ENCODE measurements at places on chromosomes 7 and 10.

DNA sequence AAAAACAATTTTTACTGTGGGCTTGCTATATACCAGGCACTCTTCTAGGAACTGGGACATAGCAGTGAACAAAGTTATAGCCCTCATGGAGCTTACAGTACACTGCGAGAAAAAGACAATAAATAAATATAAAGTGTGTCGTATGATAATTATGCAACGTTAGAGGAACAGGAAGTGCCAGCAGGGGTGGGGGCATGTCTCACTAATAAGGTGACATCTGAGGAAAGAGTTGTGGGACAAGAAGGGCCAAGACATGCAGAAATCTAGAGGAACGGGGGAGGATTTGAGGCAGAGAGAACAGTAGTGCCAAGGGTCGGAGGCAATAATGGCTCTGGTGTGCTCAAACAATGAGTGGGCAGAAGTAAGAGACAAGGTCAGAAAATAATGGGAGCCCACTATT, 52.8 kb downstream of the LMBR1 start:
- DNase-seq: no peak

- DNase-seq: no peak
Observed at GRCh38 chr10:2851566-2851965, 215.8 kb upstream of the PFKP start.

DNA sequence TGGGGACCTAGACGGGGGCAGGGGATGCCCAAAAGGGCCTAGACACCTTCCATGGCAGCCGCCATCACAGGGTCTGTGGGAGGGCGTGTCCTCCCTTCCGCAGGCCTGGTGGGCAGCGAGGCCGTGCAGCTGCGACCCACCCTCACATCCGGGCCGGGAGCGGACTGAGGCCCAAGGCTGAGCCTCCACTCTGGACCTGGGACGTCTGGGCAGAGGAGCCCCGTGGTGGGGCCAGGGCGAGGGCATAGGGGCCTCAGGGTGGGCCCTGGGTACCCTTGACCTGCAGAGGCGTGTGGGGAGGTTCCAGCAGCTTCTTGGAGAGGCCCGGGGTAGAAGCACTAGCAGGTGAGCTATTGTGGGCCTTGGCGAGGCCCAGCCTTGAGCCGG, 49.2 kb downstream of the PWWP2B start:
- DNase-seq: no peak

- DNase-seq: no peak
Observed at GRCh38 chr7:75628055-75628454, 110.7 kb downstream of the HIP1 start.

DNA sequence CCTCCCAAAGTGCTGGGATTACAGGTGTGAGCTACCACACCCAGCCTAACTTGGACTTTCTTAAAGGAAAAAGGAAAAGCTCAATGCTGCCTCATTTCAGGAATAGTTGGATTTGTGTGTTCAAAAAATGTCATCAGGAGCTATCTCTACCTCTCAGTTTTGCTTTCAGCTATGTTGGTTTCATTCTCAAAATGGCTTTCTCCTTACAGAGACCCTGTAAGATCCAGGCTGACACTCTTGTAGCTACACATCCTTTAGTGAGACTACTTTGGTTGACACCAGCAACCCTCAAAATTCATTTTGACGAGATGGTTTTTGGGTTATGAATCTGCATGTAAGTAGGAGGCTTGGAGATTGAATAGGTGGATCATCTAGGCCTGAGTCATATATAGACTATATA, 269.7 kb upstream of the SORCS1 start:
- DNase-seq: no peak

DNA sequence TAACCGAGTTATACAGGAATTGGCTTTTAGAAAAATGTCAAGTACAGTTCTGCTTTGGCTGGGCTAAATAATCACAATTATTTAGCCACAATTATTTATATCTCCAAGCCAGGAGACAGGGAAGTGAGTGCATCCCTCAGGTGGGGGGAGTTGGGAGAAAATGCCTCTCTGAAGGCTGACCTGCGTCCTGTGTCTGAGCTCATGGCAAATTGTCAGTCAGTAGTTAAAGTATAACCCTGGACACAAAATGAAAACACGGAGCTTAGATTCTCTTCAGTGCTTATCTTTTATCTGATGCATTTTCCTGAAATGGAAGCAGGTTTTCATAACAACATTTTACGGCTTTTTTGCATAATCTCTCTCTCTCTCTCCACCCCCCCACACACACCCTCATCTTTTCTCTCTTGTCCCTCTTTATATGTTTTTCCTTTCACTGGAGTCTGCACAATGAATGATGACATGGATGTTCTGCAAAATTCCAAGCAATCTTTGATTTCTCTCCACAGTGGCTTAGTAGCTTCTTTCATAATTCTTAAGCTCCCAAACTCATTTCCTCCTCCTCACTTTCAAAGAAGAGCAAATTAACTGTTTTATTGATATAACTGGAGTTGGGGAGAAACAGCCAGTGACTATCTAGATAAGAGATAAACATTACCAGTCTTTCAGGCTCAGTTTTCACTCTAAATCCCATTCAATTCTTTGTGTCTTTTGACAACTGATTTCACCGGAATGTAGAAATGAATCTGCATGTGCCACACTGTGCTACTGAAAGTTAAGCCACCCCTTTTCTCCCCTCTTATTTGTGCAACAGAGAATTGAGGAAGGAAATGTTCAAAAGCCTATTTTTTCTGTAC, 521.4 kb upstream of the GHITM start:
- DNase-seq: no peak

DNA sequence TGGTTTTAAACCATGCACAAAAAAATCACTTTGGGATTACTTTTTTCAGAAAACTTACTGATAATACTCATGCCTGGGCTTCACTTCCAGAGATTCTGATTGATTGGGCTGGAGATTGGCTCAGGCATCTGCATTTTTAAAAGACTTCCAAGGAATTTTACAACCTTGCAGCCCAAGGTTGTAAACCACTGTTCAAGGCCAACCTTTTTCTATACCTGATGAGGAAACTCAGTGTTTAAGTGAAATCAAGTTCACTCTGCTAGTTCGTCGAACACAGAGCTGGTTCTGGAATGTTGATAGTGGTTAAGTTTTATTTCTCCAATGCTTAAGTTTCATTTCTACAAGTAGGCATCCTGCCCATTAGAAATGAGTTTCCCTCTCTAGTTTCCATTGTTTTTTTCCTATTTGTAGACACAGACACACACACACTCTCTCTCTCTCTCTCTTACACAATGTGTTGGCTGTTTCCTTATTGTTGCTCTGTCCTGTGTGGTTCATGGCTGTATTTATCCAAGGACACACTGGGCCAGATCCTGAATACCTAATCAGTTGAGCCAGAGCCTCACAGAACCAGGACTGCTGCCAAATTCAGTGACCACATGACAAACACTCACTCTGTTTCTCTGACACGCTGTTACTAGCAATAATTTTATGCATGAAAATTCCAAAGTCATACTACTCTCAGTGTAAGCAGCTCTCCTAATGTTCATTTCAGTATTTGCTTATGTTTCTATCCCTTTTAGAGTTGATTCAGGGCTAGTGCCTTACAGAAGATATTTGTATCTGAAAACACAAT, 3.7 kb upstream of the IFIT1B start:
- peak; percentile 83 for DNase-seq

- peak; percentile 97 for DNase-seq
Observed at GRCh38 chr10:35409094-35409582, 72.8 kb downstream of the CCNY start.

- DNase-seq: no peak
Observed at GRCh38 chr7:127930341-127931328, 100.6 kb downstream of the LRRC4 start.

GRCh38 chr10:25261558-25261957, 86.8 kb downstream of the GPR158 start:
- no peak for DNase-seq

- DNase-seq: no peak
Observed at GRCh38 chr10:72329290-72330068, 25.2 kb downstream of the DNAJB12 start.

DNA sequence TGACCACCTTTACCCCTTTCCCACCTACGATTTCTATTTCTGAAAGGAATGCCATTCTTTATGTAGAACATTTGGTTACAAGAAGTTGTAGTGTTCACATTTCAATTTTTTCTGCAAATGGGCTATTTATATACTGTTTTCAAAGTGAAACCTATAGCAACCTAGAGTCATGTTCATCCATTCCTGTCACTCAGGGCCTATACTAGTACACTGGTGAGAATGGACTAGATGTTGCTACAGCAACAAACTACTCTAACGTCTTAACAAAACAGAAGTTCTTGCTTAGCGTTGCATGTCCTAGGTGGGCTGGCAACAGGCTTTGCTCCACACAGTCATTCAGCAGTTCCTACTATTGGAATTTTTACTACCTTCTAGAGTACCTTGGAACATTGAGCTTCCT, 16.3 kb downstream of the CASD1 start:
- DNase-seq: no peak

DNA sequence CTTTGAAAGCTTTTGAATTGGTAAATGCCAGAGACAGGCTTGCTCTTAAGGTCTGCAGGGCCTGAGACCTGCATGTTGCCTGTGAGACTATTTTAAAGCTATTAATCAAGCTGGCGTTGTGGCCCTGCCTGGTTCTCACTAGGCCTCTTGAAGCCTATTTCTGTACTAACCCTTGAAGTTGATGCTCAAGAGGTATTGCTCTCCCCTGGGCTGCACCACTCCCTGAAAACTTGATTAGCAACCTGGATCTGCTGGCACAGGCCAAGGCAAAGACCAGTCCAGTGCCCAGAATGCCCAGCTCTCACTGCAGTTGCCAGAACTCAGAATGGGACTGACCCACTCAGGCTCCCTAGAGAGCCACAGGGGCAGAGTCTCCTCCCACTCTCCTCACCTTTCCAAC, 220.0 kb upstream of the MEOX2 start:
- no peak for DNase-seq

GRCh38 chr10:128180843-128181242, 54.6 kb upstream of the MKI67 start:
- DNase-seq: no peak

- no peak for DNase-seq
Observed at GRCh38 chr10:32437334-32437733, 8.6 kb upstream of the CCDC7 start.

GRCh38 chr7:7131273-7131672, 51.1 kb upstream of the C1GALT1 start:
- no peak for DNase-seq

DNA sequence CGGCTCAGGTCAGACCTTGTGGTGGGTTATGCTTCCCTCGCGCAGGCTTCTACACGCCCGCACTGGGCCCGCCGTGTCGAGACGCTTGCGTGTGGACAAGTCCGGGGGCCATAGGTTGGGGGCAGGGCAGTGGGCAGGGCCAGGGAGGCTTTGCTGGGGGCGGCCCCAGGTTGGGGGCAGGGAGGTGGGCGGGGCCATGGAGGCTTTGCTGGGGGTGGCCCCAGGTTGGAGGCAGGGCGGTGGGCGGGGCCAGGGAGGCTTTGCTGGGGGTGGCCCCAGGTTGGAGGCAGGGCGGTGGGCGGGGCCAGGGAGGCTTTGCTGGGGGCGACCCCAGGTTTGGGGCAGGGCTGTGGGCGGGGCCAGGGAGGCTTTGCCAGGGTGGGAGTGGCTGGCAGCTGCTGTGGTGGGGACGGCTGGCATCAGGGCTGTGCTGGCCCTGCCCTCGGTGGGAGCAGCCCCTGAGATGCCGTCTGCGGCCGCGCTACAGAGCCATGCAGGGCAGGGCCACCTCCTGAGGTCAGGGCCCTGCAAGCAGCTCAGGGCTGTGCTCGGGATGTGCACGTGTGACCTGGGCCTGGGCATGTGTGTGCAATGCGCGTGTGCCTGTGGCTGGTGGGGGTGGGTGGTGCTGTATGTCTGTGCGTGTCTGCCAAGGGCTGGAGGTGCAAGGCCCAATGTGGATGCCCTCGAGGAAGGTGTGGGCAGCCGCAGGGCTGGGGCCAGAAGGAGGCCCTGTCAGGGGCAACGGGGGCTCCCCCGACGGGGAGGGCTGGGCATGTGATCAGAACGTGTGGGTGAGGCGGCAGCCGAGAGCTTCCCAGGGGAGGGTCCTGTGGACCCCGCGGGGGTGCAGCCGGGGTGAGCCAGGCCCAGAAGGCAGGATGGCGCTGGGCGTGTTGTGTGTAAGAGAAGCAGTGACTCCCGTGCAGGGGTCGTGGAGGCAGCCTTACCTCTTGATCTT, 72.5 kb upstream of the NKX6-2 start:
- DNase-seq: no peak

GRCh38 chr10:71232089-71232998, 20.0 kb downstream of the UNC5B start:
- DNase-seq: peak; percentile 97

- no peak for DNase-seq
Observed at GRCh38 chr7:106620676-106621075, 40.3 kb downstream of the CCDC71L start.

DNA sequence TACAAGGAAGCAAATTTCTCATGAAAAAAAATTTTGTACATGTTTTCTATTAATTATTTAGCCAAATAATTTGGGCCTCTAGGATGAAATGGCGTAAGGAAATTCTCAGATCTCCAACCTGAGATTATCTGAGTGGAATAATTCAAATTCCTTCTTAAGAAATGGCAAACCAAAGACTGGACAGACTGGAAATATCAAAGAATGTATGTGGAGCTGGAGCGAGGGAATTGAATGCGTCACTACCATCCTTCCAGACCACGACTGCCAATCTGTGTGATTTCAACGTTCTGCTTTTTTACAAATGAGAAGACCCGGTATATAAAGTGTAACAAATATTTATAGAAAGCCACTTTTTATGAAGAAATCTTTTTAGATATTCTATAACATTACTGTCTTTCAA, 12.4 kb upstream of the BLNK start:
- no peak for DNase-seq

- DNase-seq: no peak
Observed at GRCh38 chr10:21943633-21944265, 59.8 kb downstream of the DNAJC1 start.

- no peak for DNase-seq
Observed at GRCh38 chr7:3282457-3282856, 18.6 kb upstream of the SDK1 start.

GRCh38 chr7:116678780-116679179, 6.8 kb downstream of the MET start:
- DNase-seq: no peak

DNA sequence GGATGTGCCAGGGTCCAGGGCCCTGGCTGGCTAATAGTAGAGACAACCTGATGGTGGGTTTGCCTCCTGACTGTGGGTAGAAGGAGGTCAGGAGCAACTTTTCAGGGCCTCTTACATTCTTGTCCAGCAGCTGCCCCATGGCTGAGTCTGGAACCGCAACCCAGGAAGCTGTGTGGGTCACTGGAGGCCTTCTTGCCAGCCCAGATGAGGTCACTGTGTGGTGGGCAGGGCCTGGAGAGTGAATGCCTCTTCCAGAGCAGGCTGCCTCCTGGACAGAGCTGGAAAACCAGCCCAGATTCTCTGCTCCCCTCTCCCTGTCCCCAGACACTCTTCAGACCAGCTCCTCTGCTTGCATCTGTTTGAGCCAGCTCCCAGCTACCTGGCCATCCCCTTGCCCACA, 43.5 kb upstream of the LEP start:
- no peak for DNase-seq

- DNase-seq: no peak
Observed at GRCh38 chr7:103123529-103123928, 25.4 kb downstream of the NAPEPLD start.

- no peak for DNase-seq
Observed at GRCh38 chr7:143492043-143492471, 14.4 kb downstream of the TAS2R41 start.
